ENCODE measurements at places on chromosomes 12 and 14.

GRCh38 chr12:12010277-12011039 is 60.3 kb upstream of the BCL2L14 start:
- DNase-seq = peak; percentile 24

GRCh38 chr14:21990116-21990515 is 316.5 kb upstream of the OR4E1 start:
- no peak for DNase-seq

GRCh38 chr12:75703131-75703530 is 191.7 kb upstream of the KRR1 start:
- DNase-seq = no peak

DNA sequence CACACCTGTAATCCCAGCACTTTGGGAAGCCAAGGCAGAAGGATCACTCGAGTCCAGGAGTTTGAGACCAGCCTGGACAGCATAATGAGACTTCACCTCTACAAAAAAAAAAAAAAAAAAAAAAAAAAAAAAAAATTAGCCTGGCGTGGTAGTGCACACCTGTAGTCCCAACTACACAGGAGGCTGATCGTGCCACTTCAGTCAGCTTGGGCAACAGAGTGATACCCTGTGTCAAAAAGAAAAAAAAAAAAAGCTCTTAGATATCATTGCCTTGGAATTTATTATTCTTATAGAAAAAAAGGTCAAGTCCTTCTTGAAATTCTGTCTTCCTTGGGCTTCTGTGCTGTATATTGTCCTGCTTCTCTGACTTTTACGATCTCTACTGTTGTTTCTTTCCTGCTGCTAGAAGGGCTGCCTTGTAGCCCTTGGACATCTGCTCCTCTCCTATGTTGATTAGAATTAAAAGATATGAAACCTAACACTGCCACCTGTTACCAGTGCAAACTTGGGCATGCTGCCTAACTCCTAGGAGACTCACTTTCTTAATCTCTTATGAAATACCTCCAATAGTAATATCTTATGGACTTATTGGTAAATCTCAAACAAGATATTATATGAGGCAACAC is 5.7 kb downstream of the TMEM19 start:
- DNase-seq = no peak

DNA sequence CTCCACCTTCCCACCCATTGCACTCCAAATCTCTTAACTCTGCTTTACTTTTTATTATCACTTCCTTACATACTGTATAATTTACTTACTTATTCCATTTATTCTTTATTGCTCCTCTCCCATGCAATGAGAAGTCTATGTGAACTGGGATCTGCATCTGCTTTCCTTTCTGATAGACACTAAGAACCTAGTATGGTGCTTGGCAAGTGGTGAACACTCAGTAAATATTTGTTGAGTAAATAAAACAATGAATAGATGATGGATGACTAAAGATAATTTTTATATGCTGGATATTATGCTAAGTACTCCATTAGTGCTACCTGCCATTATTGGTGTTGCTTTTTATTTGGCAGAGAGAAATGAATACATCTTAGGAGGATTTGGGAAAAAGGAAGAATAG is 151.0 kb downstream of the TPH2 start:
- DNase-seq = no peak

DNA sequence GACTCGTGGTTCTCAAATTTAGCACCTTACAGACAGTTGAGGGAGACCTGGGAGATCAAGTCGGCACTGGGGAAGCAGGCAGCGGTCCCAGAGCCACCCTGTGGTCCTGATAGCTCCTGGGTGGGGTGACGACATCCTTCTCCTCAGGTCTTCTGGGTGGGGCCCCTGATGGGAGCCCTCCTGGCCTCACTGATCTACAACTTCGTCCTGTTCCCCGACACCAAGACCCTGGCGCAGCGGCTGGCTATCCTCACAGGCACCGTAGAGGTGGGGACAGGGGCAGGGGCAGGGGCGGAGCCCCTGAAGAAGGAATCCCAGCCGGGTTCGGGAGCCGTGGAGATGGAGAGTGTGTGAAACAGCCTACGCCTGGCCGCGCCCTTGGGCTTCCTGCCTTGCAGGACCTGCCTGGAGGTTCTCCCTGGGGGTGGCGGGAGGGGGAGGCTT is 2.6 kb downstream of the AQP6 start:
- DNase-seq = no peak

DNA sequence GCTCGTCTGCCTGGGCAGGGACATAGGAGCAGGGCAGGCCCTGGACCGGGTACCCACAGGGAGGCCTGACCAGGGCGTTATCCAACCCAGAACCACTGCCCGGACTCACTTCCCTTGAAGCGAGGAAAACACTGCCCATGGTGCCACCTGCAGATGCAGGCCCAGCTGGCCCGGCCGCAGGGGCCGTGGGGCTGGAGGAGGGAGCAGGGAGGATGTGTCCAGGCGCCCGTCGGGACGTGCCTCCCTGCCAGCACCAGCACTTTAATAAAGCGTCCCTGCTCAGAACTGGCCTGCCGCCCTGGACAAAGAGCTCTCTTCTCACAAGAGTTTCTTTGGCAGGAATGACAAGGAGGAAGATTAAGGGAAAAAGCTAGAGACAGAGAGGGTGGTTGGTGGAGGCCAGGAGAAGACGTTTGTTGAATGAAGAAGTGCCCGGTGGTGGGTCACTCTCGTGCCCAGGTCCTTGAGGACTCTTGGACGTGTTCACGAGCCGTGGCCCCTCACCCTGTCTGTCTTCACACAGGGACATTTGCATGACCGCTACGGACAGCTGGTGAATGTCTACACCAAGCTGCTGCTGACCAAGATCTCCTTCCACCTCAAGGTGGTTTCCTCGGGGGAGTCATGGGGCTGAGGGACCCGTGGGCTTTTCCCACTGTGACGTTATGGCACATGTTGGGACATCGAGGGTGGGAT is 14.2 kb downstream of the HIP1R start:
- DNase-seq = no peak

DNA sequence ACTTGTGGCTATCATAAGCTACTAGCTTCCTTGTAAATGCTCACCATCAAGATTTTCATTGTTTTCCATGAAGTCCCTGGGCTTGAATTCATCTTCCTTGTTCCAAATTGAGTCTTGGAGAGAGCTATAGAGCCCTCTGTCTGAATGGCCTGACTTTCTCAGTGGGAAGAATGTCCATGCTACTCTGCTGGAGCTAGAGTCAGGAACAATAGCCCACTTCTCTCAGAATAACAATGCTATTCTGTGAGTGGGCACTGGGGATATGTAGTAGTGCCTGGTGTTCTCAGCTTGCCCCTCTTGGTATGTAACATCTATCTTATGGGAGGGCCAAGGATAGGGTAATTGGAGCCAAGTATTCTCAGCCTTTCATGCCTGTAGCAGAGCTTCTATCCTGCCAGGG is 127.6 kb upstream of the TRHDE start:
- no peak for DNase-seq

DNA sequence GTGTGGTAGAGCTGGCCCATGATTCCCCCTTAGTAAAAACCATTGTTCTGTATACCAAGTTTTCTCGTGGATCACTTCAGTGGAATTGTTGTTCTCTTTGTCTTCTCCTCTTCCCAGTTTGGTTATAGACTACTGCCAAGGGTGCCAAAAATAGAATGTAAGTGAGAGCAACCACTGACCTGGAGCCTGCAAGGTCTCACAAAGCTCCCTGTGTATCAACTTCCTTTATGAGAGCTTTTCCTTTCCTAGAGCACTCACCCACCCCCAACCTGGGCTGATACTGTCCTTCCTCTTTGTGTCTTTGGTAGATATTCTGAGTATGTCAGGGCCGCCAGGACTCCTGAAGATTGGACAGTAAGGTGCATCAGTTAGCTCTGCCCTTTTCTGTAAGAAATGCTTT is 101.0 kb downstream of the SCN8A start:
- DNase-seq = no peak

- no peak for DNase-seq
Observed at GRCh38 chr12:98085046-98085755, 430.2 kb upstream of the TMPO start.

GRCh38 chr12:76346798-76347420 is 1.3 kb downstream of the BBS10 start:
- no peak for DNase-seq

- DNase-seq = no peak
Observed at GRCh38 chr12:26245175-26245942, 50.0 kb downstream of the SSPN start.

DNA sequence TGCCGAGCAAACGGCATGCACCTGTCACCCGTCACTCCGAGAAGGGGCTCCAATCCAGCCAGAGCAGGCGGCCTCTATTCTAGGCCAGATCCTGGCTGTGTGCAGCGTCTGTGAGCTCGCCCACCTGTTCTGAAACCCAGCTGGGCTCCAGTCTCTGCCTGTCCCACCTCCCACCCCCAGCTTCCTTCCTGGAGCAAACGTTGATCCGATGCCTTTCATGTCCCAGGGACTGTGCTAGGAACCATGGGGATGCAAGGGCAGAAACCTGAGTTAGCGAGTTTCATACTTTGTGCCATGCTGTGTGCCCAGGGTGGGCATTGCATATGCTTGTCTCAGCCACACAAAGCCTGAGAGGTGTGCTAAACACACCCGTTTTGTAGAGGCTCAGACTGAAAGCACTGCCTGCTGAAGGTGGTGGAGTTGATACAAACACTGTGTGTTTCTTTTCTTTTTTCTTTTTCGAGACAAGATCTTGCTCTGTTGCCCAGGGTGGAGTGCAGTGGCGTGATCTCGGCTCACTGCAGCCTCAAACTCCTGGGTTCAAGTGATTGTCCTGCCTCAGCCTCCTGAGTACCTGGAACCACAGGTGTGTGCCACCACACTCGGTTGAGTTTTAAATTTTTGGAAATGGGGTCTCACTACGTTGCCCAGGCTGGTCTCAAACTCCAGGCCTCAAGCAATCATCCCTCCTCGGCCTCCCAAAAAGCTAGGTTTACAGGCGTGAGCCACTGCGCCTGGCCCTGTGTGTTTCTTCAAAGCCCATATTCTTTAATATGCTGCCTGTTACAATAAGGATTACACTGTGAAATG is 84.1 kb upstream of the MED13L start:
- no peak for DNase-seq

DNA sequence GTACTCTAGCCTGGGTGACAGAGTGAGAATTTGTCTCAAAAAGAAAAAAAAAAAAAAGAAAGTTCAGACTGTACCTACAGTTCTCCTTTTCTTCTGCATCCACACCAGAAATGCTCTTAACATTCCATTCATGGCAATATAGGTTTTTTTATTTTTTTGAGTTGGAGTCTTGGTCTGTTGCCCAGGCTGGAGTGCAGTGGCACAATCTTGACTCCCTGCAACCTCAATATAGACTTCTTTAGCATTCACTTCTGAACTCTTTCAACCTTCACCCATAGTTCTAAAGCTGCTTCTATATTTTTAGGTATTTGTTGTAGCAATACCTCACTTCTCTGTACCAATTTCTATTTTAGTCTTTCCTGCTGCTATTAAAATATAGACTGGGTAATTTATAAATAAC is 1095.7 kb downstream of the FLRT2 start:
- no peak for DNase-seq

GRCh38 chr12:117227000-117227653 is 36.9 kb upstream of the FBXO21 start:
- DNase-seq = no peak

DNA sequence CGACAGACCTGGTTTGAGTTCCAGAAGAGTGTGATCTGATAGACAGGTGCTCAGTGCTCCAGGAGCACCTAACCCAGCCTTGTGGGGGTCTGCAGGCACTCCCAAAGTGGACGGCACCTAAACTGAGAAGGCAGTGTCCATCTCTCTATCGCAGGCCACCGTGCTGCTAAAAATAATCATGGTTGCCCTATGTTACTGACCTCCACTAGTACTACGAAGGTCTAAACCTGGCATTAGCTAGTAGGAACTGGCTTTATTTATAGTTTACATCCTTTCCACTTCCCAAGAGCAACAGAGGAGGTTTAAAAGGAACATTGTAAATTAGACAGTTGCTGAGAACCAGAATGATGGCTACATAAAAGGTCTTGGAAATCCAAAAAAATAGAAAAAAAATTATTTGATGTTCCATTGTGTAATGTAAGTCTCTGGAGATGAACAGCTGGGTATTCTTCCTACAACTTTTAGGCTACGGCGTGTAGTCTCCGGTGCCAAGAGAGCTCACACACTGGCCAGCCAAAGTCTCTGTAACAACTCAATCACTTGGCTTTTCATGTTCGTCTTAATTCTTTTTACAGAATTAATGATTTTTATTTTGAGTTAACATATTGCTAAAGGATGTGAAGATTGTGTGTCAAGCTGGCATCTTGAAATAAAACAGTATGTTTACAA is 27.3 kb downstream of the PPFIBP1 start:
- DNase-seq = no peak

DNA sequence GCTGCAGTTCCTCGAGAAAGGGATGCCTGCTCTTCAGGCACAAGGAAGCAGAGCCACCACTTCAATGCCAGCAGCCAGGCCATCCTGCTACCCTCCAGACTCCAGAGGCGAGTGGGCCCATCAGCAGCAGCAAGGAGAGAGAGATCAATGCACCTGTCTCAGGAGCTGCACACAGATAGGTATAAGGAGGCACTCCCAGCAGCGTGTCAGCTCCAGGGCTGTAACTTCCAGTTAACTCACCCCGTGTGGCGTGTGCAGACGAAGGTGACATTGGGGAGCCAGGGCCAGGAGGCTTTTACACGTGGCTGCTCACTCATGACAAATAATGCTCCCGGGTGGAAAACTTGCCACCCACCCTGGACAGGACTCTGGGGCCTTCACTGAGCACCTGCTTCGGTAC is 24.2 kb downstream of the GALNT16 start:
- DNase-seq = no peak

DNA sequence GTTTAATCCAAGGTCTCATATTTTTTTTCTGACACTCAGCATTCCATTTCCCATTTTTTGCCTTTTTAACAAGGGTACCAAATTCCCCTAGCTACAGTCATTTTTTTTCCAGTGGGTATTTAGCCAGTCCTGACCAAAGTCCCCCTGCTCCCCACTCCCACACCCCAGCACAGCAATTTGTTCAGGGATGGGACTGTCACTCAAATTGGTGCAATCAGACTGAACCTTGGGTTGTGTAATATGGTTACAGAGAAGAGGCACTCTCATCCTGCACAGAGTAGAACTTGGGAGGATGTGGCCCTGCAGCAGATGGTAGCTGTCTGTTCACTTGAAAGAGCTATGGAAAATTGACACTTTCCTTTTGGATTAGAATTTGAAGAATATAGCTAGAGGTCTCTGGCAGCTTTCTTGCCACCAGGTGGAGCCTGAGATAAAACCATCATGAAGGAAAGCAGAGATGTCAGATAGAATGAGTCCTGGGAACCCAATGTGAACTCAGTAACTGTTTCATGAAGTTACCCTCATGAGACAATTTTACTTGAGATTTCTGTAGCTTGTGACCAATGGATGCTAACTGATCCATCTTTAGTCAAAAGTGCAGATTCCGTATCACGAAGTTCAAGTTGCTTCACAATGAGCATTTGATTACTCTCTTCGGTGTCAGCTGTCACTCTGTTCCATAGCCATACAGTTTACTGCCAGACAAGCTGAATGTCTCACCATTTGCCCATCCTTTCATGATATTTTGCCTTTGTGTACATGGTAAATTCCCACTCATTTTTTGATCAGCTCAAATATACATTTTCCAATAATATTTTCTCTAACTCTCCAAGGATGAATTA is 394.0 kb upstream of the SYT1 start:
- no peak for DNase-seq
